Pulmonary artery endothelial cell (primary cell): ENCODE measurements at places on chromosomes 12 and 14.

DNA sequence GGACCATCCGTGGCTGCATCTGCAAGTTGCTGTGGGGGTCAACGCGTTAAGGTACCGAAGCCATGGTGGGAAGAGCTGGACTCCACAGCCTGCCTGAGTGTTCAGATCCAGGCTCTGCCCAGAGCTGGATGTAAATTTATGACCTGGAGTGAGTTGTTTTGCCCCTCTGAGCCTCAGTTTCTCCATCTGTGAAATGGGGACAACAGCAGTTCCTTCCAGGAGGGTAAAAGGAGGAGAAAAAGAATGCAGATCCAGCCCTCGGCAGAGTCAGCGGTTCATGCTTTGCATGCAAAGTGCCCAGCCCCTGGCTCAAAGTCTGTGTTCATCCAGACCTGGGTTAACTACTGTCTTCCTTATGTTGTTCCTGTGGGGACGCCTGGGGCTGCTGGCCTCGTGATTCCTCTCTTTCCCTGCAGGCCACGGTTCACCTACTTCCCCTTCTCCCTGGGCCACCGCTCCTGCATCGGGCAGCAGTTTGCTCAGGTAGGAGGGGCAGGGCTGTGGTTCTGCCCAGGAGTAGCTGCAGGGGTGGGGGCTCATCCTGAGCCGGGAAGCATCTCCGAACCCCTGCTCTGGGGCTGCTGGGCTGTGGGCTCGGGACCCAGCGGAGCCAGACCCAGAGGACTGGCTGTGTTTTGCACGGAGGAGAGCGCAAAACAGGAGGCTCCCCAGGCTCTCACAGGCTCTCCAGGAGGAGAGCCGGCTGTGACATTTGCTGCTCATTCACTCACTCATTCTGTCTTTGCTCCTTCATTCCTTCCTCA, 41.9 kb downstream of the CYP46A1 start:
- DNase-seq: no peak

GRCh38 chr12:25644979-25645378, 91.9 kb upstream of the LMNTD1 start:
- DNase-seq: no peak

DNA sequence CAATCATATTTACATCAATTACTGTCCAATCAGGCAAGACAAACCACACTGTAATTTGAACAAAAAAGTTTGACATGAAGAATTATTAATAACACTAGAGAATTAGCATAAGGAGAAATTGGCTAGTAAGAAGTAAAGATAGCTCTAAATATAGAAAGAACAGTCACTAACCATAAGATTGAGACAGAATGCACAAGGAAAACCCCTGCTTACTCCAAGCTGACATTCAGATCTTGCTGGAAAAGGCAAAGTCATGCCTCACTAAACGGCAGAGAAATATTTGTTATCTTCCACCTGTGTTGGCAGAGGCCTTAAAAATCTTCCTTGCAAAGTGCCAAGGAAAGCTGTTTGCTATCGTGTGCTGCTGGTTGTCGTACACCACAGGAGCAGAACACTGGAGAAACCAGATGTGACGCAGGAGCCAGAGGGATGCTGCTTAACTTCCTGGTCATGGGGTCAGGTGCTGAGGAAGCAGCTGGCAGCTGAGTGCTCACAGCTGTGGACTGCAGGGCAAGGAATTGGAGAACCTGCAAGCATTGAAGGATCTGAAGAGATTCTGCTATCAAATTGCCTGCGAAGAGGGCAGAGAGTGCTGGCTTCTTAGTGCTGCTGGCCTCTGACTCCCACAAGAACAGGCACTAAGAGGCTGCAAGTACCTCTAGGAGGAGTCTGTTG, 1323.3 kb downstream of the LRFN5 start:
- no peak for DNase-seq

- DNase-seq: no peak
Observed at GRCh38 chr14:73784988-73785313, 66.7 kb upstream of the PTGR2 start.

- no peak for DNase-seq
Observed at GRCh38 chr12:58099476-58099875, 158.1 kb downstream of the ATP23 start.

DNA sequence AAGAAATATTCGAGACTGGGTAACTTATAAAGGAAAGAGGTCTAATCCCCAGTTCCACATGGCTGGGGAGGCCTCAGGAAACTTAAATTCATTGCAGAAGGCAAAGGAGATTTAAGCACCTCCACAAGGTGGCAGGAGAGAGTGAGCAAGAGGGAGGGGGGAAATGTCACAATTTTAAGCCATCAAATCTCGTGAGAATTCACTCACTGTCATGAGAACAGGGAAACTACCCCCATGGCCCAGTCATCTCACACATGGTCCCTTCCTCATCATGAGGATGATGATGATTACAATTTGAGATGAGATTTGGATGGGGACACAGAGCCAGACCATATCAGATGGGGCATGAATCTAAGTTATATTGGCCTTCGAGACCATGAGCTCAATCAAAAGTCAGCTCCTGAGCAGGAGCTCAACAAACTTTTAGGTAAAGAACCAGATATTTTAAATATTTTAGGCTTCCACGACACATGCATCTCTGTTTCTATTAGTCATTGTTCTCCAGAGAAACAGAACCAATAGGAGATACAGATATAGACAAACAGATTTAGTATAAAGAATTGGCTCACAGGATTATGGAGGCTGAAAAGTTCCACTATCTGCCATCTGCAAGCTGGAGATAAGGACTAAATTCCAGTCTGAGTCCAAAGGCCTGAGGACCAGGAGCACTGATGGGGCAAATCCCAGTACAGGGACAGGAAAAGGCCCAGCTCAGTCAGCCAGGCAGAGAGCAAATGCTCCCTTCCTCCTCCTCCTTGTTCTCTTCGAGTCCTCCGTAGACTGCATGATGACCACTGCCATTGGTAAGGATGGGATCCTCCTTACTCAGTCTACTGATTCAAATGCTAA, 24.9 kb downstream of the DGLUCY start:
- DNase-seq: peak; percentile 41

- no peak for DNase-seq
Observed at GRCh38 chr12:116765271-116765670, 27.2 kb downstream of the RNFT2 start.

DNA sequence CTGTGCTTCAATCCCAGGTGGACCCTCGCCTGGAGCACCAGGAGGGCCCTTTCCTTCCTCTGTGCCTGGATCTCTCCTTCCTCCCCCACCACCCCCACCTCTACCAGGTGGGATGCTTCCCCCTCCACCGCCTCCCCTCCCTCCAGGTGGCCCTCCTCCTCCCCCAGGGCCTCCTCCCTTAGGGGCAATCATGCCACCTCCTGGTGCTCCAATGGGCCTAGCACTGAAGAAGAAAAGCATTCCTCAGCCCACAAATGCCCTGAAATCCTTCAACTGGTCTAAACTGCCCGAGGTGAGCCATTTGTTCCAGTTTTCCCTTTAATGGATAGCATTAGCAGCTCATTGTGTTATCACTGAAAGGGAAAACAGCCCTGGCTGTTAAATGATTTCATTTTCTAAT, 134.0 kb downstream of the GPR135 start:
- no peak for DNase-seq

DNA sequence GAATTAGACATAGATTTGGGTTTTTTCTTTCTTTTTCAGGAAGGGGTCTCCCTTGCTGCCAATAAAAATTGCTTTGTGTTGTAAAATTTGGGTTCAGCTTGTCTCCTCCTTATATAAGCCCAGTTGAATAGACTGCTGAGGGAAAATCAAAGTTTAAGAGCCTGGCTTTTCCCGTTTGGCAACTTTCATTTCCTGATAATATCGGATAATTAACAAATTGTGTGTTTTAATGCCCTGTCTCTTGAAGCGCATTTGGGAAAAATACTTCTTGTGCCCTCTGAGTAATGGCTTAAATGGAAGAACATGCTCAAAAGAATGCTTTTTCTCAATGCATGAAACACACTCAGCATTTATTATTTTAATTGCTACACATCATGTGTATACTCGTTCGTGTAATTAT, 198.0 kb upstream of the DCN start:
- no peak for DNase-seq

DNA sequence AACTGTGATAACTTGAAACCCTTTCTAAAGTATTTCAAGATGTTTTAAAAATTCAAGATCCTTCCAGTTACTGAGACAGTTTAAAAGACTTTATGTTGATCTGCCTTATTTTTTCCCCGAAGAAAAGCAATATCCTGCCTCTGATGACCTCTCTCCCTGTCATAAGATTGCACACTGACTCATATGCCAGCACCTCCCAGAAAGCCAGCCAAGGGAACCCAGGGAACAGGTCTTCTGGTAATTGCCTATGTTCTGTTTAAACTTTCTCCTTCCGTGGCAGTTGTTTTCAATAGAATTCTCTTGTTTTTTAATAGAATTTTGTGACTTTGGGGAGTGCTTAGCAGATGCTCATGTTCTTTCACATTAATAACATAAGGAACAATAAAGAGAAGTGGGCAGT, 300.2 kb upstream of the PRKD1 start:
- peak; percentile 36 for DNase-seq

DNA sequence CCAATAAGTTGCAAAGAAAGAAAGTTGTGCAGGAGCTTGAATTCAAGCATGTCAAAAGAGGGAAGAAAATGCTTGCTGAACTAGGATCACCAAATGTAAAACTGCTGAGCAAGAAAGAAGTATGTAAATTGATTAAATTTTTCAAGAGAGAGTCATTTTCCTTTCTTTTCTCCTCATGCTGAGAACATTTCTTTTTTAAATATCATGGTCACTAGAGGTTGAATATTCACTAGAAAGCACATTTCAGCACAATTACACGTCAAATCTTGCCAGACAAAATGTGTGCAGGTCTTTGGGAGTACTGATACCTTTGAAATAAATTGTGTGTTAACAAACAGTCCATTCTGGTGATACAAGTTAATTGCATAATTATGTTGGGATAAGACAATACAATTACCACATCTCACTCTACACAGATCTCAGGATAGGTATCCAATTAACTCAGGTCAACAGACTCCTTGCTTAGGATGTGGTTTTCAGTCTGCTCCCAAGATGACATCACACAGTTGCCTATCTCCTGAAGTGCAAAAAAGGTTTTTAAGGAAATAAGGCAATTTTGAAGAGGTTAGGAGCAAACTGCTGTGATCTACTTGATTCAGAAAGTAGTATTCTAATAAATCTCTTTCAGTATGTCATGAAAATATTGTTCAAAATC, 862.2 kb downstream of the RPS29 start:
- no peak for DNase-seq

GRCh38 chr14:29043737-29044136, 277.1 kb downstream of the FOXG1 start:
- no peak for DNase-seq

DNA sequence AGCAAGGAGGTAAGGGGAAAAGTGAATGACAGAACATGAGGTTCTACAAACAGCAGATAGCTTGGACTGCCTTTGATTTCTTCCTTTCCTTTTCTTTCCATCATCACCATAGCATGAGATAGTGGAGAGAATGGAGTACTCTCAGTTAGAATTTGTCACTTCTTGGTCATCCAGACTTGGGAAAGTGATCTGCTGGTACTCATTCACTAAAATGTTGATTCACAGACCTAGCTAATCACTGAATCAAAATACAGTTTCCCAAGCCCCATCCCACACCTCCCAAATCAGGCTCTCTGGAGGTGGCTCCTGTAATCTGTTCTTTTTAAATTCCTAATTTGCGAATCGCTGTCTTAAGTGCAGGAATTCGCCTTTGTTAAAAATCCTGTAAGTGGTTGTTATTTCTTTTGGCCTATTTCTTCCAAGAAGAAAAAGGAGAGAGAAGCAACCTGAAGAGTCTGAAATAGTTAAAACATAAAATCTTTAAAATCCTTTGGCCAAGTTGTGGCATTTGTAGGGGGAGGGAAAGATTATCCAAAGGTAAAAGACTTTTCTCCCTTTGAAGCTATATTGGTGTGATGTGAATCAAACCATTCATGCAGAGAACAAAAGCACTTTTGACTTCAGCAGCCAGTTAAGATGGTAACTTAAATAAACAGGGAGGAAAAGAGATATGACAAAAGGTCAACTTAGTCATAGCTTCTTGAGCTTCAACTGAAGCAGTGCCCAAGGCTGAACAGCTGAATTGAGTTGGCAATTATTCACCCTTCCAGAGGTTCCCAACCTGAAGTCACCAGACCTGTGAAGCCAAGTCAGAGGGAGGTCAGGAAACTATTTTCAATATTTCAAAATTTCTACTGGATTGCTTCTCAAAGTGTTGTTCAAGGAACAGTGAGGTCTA, 255.1 kb upstream of the KRR1 start:
- peak; percentile 45 for DNase-seq

DNA sequence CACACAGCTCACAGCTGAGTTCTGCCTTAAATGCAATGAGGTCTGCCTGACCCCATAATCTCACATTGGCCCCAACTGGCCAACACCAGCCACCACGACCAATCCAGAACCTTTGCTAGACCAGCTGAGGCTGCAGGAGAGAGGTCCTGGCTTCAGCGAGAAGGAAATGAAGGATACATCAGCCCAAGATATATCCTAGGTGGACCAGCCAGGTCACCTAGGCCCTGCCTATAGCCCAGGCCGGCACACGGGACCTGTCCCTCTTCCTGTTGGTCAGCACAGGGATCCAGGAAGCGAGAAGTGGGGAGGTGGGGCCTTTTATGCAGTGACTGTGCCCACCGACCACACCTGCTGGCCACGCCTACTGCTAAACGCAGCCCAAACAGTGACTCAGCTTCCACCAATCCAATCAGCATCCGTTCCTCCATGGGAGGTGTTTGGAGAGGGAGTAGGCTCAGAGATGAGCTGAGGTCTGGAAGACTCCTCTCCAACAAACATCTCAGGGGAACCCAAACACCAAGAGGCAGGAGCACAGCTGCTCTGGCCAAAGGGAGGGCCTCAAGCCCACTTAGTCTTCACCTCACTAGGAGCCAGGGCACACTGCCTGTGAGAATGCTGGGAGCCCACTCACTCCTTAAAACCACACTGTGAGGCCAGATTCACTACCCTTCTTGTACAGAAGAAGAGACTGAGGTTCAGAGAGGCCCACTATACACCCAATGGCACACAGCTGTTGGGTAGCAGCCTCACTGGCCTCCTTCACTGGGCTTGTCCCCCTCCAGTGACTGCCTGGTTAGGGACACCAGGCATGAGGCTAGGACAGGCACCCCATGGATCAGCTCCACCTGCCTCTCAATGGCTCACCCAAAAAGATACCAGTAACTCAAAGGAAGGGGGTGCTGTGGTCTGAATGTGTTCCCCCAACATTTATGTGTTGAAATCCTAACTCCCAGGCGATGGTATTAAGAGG, 51.3 kb upstream of the PPP2R5C start:
- DNase-seq: no peak

DNA sequence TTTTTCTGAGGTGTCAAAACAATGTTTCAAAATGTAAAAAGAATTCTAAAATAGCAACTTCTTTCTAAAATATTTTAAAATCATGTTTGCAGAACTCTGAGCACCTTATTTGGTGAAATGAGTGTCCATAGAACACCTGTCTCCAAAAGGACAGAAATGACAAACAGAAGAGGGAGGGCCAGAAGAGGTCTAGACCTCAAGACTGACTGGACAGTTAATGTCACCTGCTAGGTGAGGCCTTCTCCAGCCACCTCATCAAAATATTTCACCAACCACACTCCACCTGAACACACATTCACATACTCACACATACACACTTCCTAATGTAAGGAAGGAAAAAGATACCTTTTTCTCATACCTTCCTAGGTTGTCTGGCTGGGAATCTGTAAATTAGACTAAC, 147.8 kb upstream of the PLEKHA5 start:
- DNase-seq: no peak
